ENCODE measurements at places on chromosomes 5 and 9.
A peak's percentile ranks its signal among the peaks of the same experiment; 100 is the strongest.

GRCh38 chr5:79091064-79091463 lies 20.5 kb upstream of the BHMT start:
- DNase-seq = no peak

- no peak for DNase-seq
Measured at GRCh38 chr5:159217236-159217635, 7.9 kb upstream of the RNF145 start.

- DNase-seq = no peak
Measured at GRCh38 chr9:78566948-78567675, 270.2 kb downstream of the PSAT1 start.

DNA sequence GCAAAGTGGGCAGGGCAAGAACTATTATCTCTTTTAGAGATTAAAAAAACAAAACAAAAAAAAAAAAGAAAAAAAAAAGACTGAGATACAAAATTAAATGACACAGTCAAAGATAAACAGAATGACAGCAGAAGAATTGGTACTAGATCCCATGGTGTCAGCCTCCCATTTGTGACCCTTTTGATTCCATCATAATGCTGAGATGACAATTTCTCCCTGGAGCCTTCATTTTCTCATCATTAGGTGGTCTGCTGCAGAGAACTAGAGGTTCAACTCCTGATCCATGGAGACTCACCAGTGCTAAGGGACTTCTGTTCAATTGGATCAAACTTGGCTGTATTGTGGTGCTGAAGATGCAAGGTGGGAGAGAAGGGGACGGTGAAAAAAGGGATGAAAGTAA lies 123.5 kb upstream of the SPDL1 start:
- no peak for DNase-seq

GRCh38 chr5:83608122-83608521 lies 112.5 kb downstream of the HAPLN1 start:
- no peak for DNase-seq

GRCh38 chr9:116654059-116654355 lies 33.1 kb upstream of the TRIM32 start:
- DNase-seq = no peak

- no peak for DNase-seq
Measured at GRCh38 chr9:26321935-26322334, 570.7 kb downstream of the CAAP1 start.

DNA sequence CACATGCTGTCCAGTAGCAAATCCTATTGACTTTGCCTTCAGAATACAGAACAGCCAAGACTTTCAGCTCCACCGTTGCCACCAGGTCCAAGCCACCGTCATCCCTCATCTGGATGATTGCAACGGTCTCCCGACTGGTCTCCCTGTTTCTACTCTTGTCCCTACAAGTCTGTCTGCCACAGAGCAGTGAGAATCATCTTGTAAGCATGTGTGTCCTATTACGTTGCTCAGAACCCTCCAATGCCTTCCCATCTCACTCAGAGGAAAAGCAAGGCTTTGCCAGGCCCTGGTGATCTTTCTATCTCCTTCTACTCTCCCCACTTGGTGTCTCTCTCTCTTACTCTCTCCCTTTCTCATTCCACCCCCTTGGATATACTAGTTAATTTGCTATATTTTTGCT lies 76.7 kb upstream of the GDNF start:
- no peak for DNase-seq

GRCh38 chr5:75566710-75567309 lies 44.4 kb upstream of the ANKDD1B start:
- peak; percentile 43 for DNase-seq

DNA sequence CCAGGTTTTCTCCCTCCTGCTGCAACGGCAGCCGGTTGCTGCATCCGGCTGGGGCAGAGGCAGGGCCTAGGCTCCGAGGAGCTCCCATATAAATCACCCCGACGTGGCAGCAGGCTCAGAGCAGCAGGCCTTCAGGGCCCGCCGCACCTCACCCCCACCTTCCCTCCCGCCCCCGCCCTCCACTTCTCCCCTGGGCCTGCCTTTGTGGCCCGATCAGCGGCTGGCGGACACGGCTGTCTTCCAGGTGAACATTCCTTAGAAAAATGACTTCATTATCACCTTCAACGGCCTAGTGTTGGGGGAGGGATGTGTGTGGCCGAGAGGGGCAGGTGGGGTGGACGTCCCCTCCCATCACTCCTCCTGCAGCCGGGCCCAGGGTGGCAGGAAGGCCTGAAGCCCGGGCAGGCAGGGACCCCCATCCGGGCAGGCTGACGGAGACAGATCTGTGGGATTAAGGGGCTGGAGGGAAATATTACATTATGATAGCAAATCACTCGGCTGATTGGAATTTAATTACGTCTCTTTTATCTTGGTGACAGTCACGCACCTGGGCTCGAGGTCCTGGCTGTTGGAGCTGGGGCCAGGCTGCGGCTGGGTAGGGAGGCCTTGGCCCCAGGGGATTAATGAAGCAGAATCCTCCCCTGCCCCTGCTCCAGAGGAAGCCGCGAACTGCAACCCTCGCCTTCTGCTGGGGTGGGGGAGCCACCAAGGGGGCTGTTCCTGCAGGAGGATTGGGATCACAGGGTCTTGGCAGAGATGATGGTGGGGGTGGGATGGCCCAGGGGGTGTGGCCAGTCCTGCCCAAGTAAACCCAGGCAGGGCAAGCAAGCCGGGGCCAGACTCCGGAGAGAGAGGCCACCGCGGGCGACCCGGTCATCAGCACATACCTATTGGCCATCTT lies 38.4 kb upstream of the RXRA start:
- no peak for DNase-seq

- DNase-seq = no peak
Measured at GRCh38 chr9:136585531-136586120, 39.8 kb upstream of the NOTCH1 start.

GRCh38 chr5:102863764-102864560 lies 108.9 kb downstream of the PAM start:
- no peak for DNase-seq

GRCh38 chr9:19288081-19288480 lies 57.6 kb downstream of the DENND4C start:
- no peak for DNase-seq

DNA sequence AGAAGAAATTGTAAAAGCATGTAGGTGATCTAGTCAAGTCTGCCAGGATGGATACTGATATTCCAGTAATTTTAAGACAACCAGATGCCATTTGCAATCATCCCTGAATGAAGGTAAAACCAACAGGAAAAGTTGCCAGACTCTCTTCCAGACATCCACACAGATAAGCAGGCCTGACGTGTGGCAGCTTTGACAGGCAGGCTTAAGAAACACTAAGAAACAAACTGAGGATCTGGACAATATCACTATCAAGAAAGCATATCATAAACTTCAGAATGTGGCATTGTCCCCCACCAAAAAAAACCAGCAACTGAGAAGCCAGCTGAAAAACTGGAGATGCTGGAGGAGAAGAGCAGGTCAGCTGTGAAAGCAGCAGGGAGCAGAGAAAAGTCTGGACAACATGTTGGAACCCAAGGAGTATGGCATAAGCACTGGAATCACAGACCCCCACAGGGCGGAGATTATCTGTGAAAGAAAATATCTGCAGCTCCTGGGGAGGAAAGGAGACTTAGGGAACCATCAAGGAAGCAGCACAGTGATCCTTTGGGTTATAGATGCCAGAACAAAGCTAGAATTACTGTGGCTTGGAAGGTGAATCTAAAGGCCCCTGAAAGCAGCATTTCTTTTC lies 307.0 kb downstream of the CWC27 start:
- DNase-seq = no peak

GRCh38 chr5:78916044-78916443 lies 69.1 kb downstream of the ARSB start:
- no peak for DNase-seq

- no peak for DNase-seq
Measured at GRCh38 chr5:170482511-170482910, 21.3 kb upstream of the KCNIP1 start.

- DNase-seq = no peak
Measured at GRCh38 chr5:142870532-142871362, 100.6 kb downstream of the ARHGAP26 start.

DNA sequence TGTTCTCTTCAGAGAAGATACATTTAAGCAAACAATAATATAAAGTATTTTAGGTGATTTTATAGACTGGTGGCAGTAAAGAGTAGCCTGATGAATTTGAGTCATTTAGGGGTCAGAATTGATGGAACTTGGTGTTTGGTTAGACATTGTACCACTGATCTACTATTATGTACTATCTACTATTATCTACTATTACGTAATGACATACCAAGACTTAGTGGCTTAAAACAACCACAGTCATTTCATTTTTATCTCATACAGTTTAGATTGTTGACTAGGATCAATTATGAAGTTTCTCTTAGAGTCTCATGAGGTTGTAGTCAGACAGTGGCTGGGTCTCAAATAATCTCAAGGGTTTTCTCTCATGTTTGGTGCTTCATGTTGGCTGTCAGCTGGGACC lies 54.0 kb downstream of the PPIP5K2 start:
- no peak for DNase-seq

DNA sequence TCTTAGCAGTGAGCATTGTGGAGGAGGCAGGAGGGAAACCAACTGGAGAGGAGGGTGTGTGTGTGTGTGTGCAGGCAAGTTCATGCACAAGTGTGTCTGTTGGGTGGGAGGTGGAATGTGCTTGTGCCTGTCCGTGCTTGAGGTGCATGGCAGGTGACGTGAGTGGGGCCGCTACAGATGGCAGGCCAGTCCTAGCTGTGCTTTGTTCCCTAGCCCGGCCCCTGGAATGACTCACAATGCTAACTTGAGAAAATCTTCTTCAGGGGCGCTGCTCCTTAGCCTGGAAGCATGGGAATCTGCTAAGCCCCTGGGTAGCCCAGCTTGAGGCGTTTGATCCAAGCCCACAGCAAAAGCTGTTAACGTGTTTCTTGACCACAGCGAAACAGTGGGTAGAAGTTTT lies 25.0 kb upstream of the DMRT2 start:
- DNase-seq = no peak

- no peak for DNase-seq
Measured at GRCh38 chr9:18472841-18473251, 1.1 kb upstream of the ADAMTSL1 start.

DNA sequence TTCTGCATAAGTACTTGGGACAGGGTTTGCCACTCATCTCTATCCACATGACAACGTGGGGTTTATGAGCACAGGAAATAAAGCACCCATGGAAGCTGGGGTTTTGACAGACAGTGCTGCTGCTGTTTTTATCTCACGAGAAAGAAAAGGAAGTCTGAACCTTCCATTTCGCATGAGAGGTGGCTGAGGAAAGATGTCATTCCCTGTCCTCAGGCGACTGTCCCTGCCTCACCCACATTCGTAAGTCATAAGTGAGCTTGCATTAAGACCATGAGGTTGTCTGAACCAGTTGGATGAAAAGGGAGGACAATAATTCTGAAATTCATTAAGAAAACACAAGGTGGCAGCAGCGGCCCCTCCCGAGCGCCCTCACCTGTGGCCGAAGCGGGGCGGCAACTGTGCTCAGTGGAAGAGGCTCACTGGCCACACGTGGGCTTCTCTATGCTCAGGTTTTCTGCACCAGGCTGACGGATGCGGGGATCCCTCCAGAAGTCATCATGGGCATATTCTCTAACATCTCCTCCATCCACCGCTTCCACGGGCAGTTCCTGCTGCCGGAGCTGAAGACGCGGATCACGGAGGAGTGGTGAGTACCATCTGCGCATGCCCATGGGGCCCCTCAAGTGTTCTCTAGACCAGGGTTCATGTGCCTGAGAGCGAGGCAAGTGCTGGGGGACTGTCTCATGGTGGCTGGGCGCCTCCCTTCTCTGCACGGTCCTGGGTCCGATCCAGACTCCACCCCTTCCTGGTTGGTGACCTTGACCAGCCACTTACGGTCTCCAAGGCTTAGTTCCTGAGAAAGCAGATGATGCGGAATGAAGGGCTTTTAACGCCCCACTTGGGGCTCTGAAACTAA lies 54.7 kb upstream of the SUSD3 start:
- DNase-seq = peak; percentile 44

GRCh38 chr9:42386477-42386876 lies 203.0 kb downstream of the SPATA31A6 start:
- DNase-seq = no peak

DNA sequence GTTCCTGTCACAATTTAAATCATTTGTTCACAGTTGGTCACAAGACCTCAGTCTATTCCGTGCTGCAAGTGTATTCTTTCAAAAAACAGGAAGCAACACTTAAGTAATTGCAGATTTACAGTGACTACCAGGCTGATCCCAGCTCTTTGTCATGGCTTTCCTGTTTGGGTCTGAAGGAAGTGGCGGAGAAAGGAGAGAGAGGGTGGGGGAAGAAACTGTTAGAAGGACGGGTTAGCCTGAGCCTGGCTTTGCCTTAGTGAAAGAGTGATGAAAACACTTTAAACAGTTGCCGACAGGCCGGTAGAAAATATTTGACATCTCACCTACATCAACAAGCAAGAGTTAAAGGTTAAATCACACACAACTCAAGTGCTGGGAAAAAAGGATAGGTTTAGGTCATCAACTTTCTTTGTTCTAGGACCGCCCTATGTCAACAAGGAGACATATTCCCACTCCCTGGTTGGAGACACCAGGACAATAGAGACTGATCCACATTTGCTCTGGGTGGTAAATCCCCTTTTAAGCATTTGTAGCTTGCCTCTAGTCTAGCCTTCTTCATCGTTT lies 102.2 kb upstream of the DAB2 start:
- DNase-seq = no peak

DNA sequence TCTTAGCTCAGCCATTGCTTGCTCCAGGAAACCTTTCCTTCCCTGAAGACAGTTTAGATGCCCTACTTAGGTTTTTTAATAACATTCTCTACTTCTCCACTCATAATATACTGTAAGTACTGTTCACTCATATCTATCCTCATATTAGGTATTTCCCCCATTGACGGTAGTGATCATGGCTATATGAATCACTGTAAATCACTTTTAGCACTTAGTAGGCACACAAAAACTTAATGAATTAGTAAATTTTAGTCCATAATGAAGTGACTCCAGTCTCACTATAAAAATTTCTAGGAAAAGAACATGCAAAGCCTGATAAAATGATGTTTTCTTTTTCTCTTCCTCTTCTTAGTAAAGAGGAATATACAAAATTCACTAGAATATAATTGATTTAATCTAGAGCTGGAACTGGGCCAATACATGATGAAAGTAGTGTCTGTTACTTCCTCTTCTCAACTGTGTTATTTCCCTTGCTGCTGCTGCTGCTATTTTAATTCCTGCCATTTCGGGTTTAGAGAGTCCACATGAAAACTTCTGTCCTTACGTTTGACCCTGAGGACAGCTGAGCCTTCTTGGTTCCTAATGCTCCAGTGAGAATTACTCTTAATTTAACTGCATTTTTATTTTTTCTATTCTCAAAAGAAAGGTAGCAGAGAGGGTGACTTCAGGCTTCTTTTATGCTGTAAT lies 73.5 kb downstream of the LNPEP start:
- no peak for DNase-seq

Data from stimulated activated CD8-positive, alpha-beta memory T cell treated with anti-CD3 and anti-CD28 coated beads, Interleukin-7, amount 100 ng/mL, for 48 hours (primary cell).